ENCODE measurements at places on chromosomes 3 and 15.

DNA sequence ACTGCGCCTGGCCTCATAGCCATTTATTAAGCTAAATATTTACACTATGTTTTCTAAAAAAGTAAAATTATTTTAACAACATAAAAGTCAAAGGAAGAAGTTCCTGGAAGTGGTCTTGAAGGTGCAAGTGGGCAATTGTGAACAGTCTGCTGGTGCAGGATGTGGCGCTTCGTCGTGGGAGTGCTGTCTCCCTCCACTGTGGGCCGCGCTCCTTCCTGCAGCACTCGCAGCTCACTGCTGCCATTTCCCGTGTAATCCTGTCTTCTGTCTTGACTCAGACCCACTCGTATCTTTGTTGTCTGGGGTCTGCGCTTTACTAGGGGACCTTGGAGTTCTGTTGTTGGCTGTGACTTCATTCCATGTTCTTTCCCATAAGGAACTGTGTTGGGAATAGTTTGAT is 56.3 kb downstream of the APBA2 start:
- no peak for DNase-seq

DNA sequence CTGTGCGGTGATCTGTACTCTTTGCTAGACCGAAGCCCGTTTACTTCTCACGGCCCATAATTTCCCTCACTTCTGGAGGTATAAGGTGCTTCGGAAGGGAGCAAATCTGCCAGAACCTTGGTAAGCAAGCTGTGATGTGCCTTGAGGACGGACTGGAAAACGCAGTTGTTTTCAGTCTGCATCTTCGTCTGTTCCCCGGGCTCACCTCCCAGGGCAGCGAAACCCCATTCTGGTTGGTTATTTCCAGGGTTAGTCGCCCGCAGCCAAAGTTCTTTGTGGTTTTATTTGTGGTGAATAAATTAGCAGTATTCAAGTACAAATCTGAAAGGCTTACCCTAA is 401 bp downstream of the RAMAC start:
- DNase-seq = peak; percentile 16

GRCh38 chr3:42067326-42067725 is 23.8 kb upstream of the TRAK1 start:
- peak; percentile 65 for DNase-seq

- DNase-seq = peak; percentile 92
Observed at GRCh38 chr3:106183762-106184391, 315.1 kb upstream of the CBLB start.

DNA sequence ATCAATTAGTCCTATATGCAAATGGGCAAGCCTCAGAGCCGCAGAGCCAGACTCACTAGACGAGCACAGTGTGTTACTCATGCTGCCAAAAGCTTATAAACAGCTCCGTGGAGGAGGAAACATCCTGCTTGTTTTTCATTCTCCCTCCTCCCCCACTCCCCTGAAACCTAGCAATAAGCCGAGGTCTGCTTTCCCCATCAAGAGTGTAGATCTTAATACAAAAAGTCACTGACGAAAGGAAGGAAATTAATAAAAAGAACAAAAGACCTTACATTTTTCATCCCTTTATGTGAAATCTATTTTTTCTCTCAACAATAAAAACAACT is 88.5 kb downstream of the XXYLT1 start:
- peak; percentile 74 for DNase-seq

DNA sequence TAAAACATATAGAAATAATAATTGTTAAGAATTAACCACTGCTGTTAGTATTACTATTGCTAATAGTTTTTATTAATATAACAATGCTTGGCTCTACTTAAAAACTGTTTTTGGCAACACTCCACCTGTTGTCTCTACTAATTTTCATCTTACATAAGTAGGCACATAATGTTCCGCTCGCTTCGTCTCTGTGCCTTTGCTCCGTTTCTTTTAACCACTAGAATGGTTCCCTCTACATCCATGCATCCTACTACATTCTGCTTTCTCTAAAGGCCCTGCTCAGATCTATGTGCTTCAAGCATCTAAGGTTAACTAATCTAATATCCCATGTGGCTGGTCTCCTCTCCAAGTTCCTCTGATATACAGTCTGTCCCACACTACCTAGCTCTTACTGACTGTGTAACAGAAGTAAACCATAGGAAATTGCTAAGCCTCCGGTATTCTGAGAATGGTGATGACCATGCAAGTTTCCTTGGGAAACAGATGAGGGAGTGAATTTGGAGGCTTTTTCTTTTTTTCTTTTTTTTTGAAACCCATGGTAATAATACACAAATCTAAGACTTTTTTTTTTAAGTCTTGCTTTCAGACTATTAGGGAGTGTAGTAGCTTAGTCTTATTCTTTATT is 138.3 kb downstream of the P3H2 start:
- no peak for DNase-seq

DNA sequence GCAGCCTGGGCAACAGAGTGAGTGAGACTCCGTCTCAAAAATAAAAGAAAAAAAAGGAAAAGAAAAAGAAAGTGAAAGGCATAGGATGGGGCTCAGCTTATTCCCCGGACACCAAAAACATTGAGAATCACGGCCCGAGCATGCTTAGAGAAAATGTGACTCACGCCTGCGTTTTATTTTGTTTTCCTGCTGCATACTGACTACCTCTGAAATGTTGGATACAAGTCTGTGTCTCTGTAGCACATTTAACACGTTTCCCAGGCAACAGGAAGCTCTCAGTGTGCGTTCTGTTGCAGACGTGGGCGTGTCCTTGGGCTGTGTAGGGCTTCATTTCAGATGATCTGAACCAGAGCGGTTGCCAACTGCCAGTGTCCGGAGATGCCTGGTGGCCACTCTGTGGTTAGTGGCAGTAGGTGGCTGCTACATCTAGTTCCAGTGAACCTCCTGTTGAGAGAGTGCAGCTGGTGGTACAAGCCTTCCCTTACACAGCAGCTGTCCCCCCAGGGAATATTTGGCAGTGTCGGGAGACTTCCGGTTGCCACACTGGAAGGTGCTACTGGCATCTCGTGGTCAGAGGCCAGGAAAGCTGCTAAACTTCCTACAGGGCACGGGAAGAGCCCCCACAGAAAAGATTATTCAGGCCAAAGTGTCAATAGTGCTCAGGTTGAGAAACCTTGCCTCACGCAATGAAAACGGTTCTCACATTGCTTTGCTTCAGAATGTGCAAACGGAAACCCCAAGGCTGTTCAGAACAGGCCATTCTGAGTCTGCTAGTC is 3.0 kb downstream of the SLC51A start:
- DNase-seq = peak; percentile 94

- peak; percentile 63 for DNase-seq
Observed at GRCh38 chr3:74564560-74564959, 49.9 kb downstream of the CNTN3 start.

- no peak for DNase-seq
Observed at GRCh38 chr3:182007441-182007840, 295.7 kb downstream of the SOX2 start.

GRCh38 chr3:32778389-32778788 is 39.4 kb upstream of the TRIM71 start:
- no peak for DNase-seq

DNA sequence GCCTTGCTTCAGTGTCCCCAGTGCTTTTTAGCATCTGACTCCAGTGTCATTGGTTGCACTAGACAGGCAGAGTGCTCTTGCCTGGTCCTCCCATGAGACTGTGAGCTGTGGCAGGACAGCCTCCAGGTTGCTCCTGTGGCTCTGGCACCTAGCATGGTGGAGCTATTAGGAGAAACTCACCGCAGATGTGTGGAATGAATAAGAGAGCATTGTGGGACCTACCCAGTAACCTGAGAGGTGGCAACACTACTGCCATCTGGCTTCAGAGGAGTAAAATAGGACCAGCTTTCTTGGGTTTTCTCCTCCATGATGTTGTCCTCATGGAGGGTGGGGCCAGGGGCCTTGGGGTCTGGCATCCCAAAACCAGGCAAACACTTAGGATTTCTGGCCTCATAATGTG is 183.6 kb downstream of the EPHB1 start:
- DNase-seq = no peak

GRCh38 chr15:36826948-36827347 is 247.5 kb downstream of the CDIN1 start:
- DNase-seq = no peak

GRCh38 chr3:146464783-146465182 is 4.6 kb downstream of the PLSCR2 start:
- DNase-seq = no peak

- DNase-seq = peak; percentile 27
Observed at GRCh38 chr3:157581371-157581770, 78.2 kb upstream of the VEPH1 start.

- DNase-seq = no peak
Observed at GRCh38 chr3:2540115-2540514, 441.4 kb downstream of the CNTN4 start.
